ENCODE measurements at places on chromosomes 1 and 21.

- DNase-seq: no peak
These were observed 19.0 kb downstream of the YTHDF2 start for GRCh38 chr1:28755701-28756100.

DNA sequence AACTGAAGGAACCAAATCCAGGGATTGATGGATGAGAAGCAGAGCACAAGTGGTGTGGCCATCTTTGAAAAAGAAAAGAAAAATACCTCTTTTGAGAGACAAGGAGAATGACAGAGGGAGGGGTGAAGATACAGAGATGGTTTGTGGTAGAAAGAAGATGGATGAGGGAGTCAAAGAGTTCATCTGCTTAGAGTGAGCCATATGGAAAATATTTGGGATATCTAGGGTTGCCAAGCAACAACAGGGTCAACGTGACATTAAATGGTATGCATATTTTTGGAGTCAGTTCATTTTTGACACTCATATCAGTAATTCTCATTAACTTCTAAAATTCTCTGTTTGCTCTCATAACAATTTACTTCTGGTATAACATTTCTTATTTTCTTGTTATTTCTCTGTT is 50.7 kb downstream of the MACF1 start:
- no peak for DNase-seq

- no peak for DNase-seq
These were observed 11.4 kb downstream of the SZRD1 start for GRCh38 chr1:16378443-16378842.

- peak; percentile 59 for DNase-seq
These were observed 93.1 kb downstream of the NID1 start for GRCh38 chr1:235971571-235972310.

DNA sequence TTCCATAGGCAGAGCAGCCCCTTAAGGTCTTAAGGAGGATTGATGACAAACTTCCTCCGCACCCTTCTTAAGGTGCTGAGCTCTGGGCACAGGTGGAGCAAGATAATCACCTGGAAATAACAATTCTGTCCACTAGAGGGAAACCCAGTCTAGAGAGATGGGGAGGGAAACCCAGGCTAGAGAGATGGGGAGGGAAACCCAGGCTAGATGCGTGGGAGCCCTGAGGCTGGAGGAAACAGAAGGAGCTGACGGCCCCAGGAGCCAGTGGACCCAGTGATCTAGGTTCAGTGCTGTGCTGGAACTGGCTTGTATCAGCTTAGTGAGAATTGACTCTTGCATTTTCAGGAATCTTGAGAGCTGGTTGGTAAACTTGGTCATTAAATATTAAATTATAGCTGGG is 17.8 kb upstream of the MYCL start:
- peak; percentile 79 for DNase-seq

DNA sequence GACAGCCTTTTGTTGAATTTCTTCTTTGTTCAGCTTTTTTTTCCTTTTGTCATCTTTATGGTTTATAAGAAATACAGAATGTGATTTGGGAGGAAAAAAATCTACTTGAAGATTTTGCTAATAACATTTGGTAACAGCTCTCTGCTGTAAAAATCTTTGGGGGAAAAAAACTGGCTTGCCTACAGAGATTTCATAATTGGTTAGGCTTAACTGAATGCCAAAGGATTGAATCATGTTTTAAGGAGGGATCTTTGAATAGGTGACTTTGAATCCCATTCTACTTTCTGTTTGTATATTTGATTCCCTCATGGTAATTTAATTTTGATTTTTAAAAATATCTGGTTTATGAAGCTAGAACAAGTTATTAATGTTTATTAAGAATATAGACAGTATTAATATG is 3.2 kb downstream of the BTF3L4 start:
- no peak for DNase-seq

GRCh38 chr1:89262643-89263042 is 10.0 kb downstream of the GBP5 start:
- peak; percentile 15 for DNase-seq

DNA sequence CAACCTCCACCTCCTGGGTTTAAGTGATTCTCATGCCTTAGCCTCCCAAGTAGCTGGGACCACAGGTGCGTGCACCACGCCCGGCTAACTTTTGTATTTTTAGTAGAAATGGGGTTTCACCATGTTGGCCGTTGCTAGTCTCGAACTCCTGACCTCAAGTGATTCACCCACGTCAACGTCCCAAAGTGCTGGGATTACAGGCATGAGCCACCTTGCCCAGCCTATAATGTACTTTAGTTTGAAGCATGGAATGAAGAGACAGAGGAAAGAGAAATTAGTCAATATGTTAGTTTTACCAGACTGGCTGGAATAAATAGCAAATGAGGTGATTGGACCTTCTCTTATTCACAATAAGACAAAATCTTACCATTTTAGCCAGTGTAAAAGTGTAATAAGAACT is 89.0 kb downstream of the GTF2B start:
- DNase-seq: no peak

GRCh38 chr1:11674488-11674887 is 6.5 kb downstream of the MAD2L2 start:
- DNase-seq: no peak

- DNase-seq: no peak
These were observed 54.4 kb downstream of the MPZL1 start for GRCh38 chr1:167776151-167776550.

DNA sequence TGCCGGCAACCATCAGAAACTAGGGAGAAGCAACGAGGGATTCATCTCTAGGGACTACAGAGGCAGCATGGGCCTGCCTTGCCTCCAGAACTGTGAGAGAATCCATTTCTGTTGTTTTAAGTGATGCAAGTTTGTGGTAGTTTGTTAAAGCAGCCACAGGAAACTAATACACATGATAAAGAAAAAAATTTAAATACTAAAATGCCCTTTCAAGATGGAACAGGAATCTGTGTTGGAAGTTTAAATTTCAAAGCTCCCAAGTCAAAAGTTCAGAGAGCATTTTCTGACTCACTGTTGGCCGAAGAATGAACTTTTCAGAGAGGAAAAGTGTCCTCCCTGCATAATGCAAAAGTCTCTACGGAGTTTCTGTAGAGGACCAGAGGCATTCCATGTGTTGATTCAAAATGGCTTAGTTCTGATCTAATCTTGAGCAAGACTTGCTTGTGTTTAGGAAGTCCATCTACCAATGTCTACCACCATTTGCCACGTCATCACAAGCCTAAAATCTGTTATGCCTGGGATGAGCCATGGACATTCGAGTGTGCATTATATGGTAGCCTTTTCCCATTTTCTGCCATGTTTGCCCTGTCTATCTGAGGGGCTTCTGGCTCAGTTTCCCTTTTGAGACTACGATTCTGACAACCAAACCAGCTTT is 22.4 kb upstream of the ARHGAP29 start:
- DNase-seq: no peak

DNA sequence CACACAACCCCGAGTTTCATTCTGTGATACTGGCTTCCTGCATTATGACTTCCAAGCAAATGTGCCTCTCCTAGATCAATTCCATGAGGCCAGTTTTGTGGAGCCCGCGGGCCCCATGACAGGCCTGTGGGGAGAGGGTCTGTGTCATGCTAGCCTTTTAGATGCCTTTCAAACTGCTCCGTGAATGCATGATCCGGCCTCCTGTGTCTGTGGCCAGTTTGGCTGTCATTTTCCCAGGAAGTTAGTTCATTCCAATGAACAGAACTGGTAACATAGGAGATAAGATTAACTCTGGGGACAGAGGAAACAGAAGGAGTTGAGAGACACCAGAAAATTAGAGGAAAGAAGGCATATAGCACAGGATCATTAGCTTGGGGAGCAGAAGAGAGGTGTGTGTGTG is 3.2 kb downstream of the FNDC7 start:
- DNase-seq: no peak

GRCh38 chr1:203667616-203668015 is 41.0 kb downstream of the ATP2B4 start:
- no peak for DNase-seq

DNA sequence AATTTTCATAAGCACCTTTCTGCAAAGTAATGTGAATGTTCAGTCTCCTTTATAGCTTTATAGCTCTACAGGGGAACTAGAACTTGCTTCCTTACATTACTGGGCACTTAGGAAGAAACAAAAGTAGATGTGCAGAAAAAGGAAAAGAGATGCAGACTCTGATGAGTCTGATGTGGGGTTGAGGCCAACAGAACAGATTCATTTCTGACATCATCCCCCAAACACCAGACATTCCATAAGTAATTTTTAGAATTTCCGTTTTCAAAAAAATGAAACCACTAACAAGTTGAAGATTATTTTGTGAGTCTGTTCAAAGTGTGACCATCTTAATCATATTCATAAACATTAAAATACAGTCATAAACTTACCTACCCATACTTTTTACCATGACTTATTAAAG is 96.0 kb downstream of the NRIP1 start:
- no peak for DNase-seq

GRCh38 chr1:21799730-21800129 is 12.3 kb upstream of the LDLRAD2 start:
- no peak for DNase-seq

GRCh38 chr1:218711001-218711400 is 365.9 kb downstream of the TGFB2 start:
- no peak for DNase-seq

GRCh38 chr21:45128613-45129188 is 54.3 kb downstream of the ADARB1 start:
- peak; percentile 61 for DNase-seq

- no peak for DNase-seq
These were observed 2.2 kb upstream of the YBX1 start for GRCh38 chr1:42680055-42680454.

DNA sequence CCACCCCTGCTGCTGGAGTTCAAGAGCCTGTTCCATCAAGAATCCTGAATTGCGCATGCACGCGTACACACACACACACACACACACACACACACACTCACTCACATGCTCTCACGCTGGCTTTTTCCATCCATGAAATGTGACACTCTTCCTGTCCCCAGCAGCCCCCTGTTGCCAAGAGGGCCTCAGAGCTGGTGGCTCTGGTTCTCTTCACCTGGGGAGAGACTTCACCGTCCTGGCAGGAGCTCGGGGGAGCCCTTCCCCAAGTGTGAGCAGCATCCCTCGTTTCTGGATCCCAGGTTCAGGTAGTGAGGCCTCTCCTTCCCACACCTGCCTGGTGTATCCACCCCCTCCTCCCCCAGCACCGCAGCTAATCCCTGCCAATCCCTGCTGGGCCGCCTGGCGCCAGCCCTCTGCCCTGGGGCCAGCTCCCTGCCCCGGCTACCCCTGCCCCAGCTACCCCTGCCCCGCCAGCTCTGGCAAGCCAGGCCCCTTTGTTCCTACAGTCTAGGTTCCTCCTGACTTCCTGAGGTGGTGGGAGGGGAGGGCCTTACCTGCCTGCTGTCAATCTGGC is 9.9 kb downstream of the PLOD1 start:
- DNase-seq: no peak

GRCh38 chr21:45074818-45075595 is 627 bp downstream of the ADARB1 start:
- peak; percentile 58 for DNase-seq
